NCI-H1436 (cell line): ENCODE measurements at places on chromosomes 12 and 14.

DNA sequence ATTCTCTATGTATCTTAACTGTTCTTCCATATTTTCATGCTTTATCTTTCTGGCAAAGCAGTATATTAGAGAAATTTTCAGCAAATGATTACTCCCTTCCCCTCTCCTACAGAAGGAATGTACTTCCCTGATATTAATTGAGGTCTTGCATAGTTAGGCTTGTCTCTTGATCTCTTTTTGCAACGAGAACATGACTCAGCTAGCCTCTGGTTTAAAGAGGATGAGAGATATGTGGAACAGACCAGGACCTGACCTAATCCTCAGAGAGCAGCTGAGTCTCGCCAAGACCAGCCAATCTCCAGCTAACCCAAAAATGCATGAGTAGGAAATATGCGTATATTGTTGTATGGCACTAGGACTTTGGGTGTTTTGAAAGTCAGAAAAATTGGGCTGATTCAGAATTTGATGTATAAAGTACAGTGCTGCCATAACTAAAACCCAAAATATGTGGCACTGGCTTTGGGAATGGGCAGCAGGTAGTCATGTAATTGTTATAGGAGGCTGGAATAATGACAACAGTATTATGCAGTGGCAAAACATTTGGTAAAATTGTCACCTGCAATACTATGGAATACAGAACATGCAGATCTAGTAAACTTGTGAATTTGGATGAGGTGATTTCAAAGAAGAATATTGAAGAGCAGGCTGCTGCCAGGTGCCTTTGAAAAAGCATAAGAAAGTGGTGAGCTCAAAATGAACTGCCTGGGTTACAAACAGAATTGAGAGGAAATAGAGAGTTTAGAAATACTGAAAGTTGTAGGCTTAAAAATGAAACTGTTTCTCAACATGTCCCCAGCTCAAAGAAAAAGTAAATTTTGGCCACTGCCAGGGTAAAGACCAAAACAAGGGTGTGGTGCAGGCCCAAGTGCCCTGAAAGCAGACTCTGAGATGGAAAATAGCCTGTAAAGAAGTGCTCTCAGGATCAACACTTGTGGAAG, 9.3 kb upstream of the USP15 start:
- DNase-seq = no peak

DNA sequence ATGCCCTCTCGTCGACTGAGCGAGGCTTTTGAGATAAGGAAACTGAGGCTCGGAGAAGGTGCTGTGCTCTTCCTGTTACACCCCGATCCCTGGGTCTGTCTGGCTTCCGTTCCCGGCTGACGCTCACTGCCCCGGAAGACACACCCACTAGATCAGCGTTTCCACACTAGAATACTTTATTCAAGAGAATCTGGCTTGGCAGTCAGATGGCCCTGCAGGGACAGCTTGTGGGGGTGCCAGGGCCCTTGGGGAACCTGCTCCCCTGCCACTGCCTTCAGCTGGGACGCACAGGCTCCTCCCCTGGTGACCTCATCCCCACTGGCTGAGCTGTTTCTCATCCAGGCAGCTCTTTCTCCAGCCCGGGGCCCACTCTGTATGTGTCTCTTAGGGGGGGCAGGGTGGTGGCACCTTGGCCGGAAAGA, 13.7 kb downstream of the PGF start:
- DNase-seq = no peak

GRCh38 chr12:6946033-6946919, 2.5 kb downstream of the C12orf57 start:
- DNase-seq = peak; percentile 85

- DNase-seq = no peak
These were observed 957.1 kb downstream of the DIO2 start for GRCh38 chr14:79254069-79254775.

DNA sequence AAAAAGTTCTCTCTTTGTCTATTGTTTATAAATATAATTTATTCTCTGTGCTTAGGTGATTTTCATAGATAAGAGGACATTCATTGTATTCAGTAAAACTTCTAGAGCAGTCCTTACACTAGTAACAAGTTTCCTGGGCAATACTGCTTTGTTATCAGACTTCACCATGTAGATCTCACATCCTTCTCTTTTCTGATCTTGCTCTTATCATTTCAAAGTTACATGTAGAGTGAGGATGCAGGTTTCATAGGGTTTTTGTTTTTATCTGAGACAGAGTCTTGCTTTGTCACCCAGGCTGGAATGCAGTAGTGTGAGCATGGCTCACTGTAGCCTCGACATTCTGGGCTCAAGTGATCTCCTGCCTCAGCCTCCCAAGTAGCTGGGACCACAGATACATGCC, 789.5 kb downstream of the DIO2 start:
- no peak for DNase-seq
